ENCODE measurements at places on chromosomes 5 and 9.

DNA sequence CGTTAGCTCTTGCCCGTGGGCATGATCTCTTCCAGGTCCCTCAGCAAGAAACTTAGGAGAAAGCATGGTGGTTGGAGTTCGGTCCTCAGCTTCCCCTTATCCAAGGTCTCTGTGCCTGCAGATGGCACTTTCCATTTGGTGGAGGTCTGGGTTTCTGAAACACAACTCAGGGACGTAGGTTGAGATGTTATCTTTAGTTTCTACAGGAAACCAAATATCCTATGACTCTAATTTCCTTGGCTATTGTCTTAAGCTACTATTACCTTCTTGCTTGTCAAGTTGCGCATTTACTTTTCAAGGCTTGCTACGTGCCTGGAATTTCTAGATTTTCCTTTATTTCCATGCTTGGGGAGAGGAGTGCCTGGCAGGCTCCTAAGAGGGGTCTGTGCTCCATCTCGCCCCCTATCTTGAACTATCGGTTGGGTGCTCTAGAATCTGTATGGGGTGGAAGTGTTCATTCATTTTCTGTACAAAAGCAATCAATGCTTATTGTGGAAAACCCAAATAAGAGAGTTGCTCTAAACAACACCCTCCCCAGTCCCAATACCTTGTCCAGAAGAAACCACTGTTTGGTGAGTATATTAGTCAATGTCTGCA is 32.9 kb upstream of the KCNIP1 start:
- no peak for DNase-seq

- no peak for DNase-seq
Observed at GRCh38 chr5:108278285-108279240, 103.3 kb downstream of the FBXL17 start.

DNA sequence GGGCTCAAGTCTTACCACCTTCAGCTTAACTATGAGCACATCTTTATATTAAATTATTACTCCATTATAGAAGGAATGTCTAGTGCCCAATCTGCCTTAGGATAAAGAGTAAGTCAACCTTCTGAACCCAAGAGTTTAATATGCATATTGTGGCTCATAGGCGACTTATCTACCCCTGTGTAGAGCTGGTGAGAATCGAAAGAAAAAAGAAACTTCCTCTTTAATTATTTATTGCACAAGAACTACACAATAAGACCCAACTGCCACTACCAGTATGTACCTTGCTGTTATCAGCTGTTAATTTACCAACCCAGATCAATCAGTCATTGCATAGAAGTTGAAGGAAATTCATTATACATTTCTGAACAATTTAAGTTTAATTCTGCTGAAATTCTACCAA is 329.1 kb upstream of the SLC24A2 start:
- DNase-seq = no peak

DNA sequence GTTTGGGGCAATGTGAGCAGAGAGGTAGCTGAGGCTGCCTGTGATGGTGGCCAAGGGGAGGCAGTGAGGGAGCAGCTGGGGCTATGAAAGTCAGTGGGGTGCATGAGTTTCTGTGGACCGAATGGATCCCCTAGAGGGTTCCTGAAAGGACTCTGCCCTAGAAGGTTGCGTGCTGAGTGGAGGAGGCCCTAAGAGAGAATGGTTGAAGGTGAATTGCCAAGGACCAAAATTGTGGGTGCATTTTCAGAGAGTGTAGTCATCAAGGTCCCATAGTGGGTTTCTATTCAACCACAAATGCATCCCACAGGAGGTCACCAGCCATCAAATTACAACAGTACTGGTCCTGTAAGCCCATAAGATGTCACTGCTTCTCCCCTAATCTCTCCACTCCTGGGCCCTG is 298.3 kb downstream of the CDK5RAP2 start:
- DNase-seq = no peak

DNA sequence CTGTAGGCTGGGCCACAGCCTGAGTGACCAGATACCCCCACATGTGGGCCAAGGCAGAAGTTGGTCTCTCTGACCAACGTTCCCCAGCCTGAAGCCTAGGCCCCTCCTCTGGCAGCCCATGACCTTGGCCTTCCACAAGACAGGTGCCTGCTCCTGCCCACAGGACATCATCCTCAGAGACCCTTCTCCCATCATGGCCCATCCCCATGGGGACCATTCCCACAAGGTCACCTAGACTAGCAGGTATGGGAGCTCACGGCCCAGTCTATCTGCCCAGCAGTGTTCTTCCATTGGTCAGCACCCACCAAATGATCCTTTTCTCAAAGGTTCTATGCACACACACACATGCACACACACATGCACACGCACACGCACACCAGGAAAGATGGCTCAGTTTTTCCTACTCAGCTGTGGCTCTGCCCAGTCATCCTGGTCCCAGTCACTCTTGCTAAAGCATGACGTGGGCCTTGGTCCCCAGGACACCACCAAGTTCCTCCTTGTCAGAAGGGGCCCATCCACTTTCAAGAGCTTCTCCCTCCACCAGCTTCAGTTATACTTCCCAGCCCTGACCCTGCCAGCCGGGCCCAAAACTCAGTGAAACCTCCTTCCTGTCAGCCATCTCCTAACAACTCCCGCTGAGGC is 65.4 kb downstream of the PAX5 start:
- DNase-seq = no peak

DNA sequence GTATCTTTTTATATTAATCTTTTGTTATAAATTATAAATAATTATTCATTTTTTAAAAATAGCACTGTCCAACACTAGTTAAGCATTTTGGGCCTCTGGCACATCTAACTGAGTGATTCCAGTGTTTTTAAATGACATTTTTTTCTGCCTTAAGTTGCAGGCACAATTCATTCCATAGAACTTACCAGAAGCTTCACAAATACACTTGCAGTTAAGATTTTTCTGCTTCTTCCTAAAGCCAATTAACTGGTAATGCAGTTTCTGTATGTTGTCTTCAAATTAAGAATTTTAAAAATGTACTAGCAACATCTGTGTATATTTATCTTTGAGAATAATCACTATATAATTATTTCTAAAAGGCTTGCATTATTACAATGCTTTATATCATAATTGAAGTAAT is 11.2 kb upstream of the NFIB start:
- no peak for DNase-seq

DNA sequence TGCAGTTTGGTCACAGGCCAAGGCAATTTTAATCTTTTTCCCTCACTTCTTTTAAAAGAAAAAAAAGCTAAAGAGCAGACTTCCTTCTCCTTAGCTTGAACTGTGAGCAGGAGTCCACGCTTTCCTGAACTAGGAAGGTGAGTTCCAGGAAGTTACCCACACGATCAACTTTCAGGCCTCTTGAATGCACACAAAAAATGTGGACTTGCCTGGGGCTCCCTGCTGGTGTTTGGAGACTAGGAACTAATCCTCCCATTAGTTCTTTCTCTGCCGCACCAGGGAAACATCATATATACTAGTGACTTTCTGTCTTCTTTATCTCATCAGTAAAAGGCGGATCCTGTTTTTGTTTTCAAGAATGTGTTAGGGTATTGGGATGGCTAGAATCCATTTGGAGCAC is 240.0 kb downstream of the GOLPH3 start:
- no peak for DNase-seq

DNA sequence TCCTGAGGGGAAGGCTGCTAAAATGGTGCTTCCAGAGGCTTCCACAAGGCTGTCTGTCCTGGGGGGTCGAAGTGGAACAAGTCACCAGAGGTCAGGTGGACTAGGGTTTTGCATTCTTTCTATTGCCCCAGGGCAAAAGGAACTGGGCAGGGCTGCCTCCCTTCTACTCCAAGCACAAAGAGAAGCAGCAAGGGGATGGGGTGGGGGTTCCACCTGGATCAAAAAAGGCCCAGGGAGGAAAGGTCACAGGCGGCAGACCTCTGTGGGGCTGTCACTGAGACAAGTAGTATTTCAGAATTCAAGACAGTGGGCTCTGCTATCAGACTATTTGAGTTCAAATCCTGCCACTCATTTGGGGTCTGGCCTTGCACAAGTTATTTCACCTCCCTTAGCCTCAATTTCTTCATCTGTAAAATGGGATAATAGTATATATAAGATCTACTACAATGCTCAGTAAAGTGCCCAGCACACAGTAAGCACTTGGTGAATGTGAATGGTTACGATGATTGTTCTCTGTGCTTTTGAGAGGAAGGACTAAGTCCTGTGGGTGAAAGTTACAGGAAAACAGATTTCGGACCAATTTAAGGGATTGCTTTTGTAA is 1.9 kb upstream of the ARSI start:
- DNase-seq = no peak

GRCh38 chr5:57317341-57317740 is 143.5 kb downstream of the GPBP1 start:
- DNase-seq = no peak

GRCh38 chr5:167207081-167207480 is 1084.4 kb upstream of the WWC1 start:
- DNase-seq = no peak

DNA sequence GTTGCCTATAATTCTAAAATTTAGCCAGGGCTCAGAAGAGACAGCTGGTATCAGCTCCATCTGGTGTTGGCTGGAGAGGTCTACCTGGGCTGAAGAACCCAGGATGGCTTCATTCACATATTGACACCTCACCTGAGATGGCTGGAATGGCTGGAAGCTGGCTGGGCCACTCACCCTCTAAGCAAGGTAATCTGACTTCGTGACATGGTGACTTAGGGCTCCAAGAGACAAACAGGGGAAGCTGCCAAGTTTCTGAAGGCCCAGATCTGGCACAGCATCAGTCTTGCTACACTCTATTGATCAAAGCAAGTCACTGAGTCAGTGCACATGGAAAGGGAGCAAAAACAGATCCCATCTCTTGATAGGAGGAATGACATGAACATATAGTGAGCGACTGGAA is 102.3 kb downstream of the EPB41L4A start:
- no peak for DNase-seq

DNA sequence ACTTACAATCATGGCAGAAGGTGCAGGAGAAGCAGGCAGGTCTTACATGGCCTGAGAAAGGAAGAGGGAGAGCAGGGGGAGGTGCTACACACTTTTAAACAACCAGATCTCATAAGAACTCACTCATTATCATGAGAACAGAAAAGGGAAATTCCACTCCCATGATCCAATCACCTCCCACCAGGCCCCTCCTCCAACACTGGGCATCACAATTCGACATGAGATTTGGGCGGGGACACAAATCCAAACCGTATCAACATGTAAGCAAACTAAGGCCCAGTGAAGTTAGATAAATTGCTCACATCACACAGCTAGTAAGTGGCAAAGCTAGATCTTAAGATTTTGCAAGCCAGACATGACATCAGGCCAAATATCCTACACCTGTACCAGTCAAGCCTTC is 48.3 kb upstream of the RIC1 start:
- DNase-seq = no peak

- no peak for DNase-seq
Observed at GRCh38 chr5:117218789-117219188, 644.2 kb upstream of the SEMA6A start.

- DNase-seq = no peak
Observed at GRCh38 chr5:132961887-132962286, 1.5 kb downstream of the AFF4 start.

DNA sequence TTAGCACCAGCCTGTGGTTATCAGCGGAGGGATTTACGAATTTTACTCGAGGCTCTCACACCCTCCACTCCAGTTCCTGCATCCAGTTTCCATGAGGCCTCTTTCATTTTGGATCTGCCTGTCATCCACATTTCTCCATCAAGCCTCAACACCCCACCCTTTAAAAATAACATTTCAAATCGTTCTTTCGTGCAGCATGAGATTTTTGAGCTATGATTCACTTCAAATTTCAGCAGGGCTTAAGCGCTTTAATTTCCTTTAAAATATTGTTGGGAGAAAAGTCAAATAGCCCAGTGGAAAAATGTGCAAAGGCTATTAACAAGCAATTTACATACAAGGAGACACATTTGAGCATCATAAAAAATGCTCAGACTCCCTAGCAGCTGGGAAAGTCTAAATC is 103.2 kb downstream of the MSX2 start:
- DNase-seq = no peak

GRCh38 chr9:107922260-107922659 is 432.7 kb upstream of the KLF4 start:
- no peak for DNase-seq

DNA sequence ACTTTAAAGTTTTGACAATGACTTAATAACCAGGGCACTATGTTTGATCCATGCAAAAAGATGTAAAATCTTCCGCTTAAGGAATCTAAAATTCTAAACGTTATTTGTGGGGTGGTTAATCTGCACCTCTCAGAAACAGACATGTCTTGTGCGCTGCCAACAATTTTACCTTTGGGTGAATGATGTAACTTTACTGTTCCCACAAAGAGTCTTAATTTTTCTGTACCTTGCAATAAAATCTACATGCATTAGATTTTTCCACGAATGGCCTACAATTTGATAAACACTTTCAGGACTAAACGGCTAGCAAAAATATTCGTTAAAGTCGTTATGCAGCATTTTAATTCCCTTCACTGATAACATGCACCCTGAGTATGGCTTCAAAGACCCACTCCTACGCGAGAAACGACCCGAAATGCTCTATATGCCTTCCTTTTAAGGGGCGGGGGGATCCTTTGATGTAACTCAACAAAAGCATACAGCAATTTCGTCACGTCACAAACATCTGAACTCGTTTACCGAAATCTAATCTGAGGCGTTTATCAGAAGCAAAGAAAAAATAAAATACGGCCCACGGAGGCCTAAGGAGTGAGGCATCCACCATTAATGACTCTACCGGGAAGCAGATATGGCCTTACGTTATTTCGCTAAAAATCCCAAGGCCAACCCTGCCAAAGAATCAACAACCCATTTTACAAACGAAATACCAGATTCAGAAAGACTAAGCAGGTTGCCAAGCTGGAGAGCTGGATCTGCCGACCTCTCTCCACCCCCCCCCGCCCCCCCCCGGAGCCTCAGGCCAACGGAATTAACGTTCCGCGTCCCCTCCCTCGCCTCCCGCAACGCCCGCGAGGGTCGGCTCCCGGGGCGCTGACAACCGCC is 621 bp downstream of the AK6 start:
- DNase-seq = peak; percentile 7

DNA sequence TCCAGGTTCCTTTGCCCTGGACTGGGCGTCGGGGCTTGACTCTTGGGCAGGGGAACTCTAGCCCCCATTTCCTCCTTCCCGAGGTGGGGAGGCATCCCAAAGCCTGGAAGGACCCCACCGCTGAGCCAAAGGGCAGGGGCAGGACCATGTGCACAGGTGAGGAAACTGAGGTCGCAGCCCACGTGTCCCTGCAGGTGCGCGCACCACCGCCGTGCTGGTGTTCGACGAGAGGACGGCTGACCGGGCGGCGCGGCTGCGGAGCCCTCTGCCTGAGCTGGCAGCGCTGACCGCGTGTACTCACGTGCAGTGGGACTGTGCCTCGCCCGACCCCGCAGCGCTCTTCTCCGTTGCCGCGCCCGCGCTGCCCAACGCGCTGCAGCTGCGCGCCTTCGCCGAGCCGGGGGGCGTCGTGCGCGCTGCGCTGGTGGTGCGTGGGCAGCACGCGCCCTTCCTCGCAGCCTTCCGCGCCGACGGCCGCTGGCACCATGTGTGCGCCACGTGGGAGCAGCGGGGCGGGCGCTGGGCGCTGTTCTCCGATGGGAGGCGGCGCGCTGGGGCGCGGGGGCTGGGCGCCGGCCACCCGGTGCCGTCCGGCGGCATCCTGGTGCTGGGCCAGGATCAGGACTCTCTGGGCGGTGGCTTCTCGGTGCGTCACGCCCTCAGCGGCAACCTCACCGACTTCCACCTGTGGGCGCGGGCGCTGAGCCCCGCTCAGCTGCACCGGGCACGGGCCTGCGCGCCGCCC is 2.8 kb downstream of the ADGRD2 start:
- DNase-seq = no peak

GRCh38 chr9:89421595-89421994 is 76.3 kb downstream of the SEMA4D start:
- no peak for DNase-seq

GRCh38 chr5:156328766-156329165 is 1.8 kb downstream of the SGCD start:
- no peak for DNase-seq
